ENCODE measurements at places on chromosomes 1 and 21. TPM values are rescaled to one million over a fixed set of nuclear protein-coding genes. Genes with fewer than 3 reads are reported as not detected.

Gene LRRC7
- total RNA-seq = not detected

Gene FCRL6
- total RNA-seq = 0.98 TPM

Gene FCGR3B
- total RNA-seq = 3.9 TPM

Gene SLFNL1
- total RNA-seq = 0.66 TPM

Gene OSCP1
- total RNA-seq = 19.3 TPM

Gene TMEM200B
- total RNA-seq = 12.1 TPM

Gene TINAGL1
- total RNA-seq = 187 TPM

Gene AVPR1B
- not detected for total RNA-seq

Gene VWA5B1
- not detected for total RNA-seq

Gene CELA2A
- total RNA-seq = not detected

Gene FAM163A
- total RNA-seq = not detected

Gene FCRL5
- total RNA-seq = not detected

Gene NOL9
- 25.2 TPM for total RNA-seq

Gene TIE1
- total RNA-seq = 9.4 TPM

Gene AQP10
- total RNA-seq = 0.44 TPM

Gene SERPINC1
- total RNA-seq = 0.32 TPM

Gene CRP
- 0.48 TPM for total RNA-seq

Gene LAPTM5
- 41.3 TPM for total RNA-seq

Gene ATP1A2
- 6.4 TPM for total RNA-seq

Gene SSU72
- total RNA-seq = 125 TPM

Gene TSPAN1
- total RNA-seq = 0.48 TPM

Gene CLIC6
- total RNA-seq = 10.0 TPM

Gene TRIM17
- not detected for total RNA-seq

Gene FCGR3A
- total RNA-seq = 12.9 TPM

Gene SLC1A7
- total RNA-seq = not detected

Gene LACTBL1
- not detected for total RNA-seq

Gene LRRC8C
- 12.9 TPM for total RNA-seq

Gene LRRIQ3
- 2.6 TPM for total RNA-seq

Gene HES2
- total RNA-seq = 3.4 TPM

Gene ADGRB2
- 4.9 TPM for total RNA-seq

Gene LHX8
- total RNA-seq = not detected

Gene RGSL1
- not detected for total RNA-seq

Gene WNT3A
- total RNA-seq = not detected

Gene LCE1F
- total RNA-seq = not detected

Gene GCSAML
- total RNA-seq = not detected

Gene DNASE2B
- not detected for total RNA-seq

Gene GPBP1L1
- 195 TPM for total RNA-seq

Gene PERM1
- total RNA-seq = 1.9 TPM

Gene AMY1B
- total RNA-seq = not detected

Measured in breast epithelium (tissue), 4 donors.